Heart right ventricle (tissue), 16 donors: ENCODE measurements at places on chromosomes 7 and 10. TPM values are rescaled to one million over a fixed set of nuclear protein-coding genes. Genes with fewer than 3 reads are reported as not detected.

DNA sequence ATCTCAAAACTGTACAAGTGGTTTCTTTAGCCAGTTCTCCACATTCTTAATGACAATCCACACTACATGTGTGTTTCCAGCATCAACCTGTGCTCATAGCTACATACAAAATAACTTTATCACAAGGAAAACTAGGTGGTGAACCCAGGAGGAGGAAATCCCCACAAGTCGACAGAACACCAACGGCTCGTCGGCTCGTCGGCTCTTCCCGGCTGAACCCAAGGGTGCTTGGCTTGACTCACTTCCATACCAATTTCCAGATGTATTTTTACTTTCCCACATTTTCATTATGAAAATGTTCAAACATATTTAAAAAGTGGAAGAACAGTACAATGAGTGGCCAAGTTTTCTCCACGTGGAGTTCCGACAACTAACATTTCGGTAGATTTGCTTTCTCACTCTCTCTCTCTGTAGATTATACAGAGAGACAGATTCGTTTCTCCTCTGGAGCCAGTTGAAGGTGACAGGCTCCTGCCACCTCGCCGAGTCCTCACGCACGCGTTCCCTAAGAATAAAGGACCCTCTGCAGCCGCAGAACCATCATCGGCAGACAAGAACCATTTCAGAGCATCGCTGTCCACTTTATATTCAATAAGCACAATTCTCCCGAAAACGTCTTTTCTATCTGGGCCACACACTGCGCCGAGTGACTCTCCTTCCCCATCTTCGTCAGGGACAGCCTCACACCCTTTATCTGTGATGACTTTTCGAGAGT lies 53.3 kb downstream of the DIP2C start:
- H3K27ac ChIP-seq, result no peak overlapping the region
- H3K4me3 ChIP-seq, result no peak overlapping the region
- H3K4me1 ChIP-seq, result peaks cover 14% of the 10 kb centered on the region
- no peaks in the 10 kb centered on the region for H3K36me3 ChIP-seq
- no peaks in the 10 kb centered on the region for H3K27me3 ChIP-seq

DNA sequence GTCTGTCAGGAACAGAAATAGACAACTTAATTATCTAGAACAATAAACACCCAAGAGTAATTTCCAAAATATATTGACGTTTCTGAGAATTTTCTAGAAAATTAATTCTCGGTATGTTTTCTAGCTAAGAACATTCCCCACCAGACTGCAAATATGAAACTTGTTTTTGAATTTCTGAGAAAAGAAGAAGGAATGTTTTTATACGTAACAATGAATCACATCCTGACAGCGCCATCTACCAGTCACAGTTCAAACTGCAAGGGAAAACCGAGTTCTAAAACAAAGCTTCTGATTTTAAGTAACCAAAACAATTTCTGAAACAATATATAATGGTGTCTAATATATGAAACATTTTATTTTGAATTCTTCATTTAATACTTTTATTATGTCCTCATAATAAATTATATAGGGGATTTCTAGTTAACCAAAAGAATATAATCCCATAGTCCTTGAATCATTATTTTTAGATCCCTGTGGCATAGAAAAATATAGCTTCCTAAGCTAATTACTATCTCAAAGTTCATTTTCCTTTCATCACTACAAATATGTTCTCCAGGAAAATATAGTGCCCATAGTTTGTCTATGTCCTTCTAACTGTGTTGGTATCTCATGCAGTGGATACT lies 34.5 kb upstream of the MEOX2 start:
- no peaks in the 10 kb centered on the region for H3K27me3 ChIP-seq
- H3K4me1 ChIP-seq, result peaks cover 4% of the 10 kb centered on the region
- peak; percentile 52 for DNase-seq
- no peaks in the 10 kb centered on the region for H3K36me3 ChIP-seq
- no peak overlapping the region for H3K4me3 ChIP-seq
- no peak overlapping the region for H3K27ac ChIP-seq

DNA sequence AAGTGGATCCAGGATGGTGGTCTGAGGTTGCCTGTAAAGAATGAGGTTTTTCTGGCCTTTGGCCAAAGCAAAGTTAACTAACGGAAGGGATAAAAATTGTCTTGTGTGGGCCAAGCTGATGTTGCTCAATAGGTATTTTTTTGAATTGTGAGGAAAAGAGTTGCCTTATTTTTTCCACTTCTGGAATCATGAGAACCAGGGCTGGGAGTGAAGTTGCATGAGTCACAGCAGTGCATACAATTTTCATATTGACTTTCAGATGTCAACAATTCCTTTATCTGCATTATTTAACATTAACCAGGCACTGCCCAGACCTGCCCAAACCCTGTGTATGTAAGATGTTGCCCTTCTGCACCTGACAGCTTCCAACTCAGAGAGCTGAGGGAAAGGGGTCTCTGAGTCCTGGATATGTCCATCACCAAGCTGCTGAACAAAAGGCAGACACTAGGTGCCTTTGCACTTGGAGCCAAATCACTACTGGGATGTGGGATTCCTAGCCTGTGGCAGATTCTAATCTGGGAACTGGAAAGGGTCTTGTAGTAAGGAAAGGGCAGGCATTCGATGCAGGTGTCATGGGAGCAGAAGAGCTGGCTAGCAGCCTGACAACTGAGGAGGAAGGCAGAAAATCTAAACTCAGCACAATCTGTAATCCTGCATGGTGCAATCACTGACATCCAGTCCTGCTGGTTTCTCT lies 52.3 kb upstream of the SLC35B4 start:
- H3K4me3 ChIP-seq, result no peak overlapping the region
- no peaks in the 10 kb centered on the region for H3K4me1 ChIP-seq
- H3K36me3 ChIP-seq, result no peaks in the 10 kb centered on the region
- H3K27me3 ChIP-seq, result peaks cover 25% of the 10 kb centered on the region
- no peak overlapping the region for H3K27ac ChIP-seq
- no peak for DNase-seq

GRCh38 chr7:16040346-16040745 lies 353.9 kb upstream of the MEOX2 start:
- no peaks in the 10 kb centered on the region for H3K36me3 ChIP-seq
- H3K27ac ChIP-seq, result no peak overlapping the region
- H3K4me1 ChIP-seq, result no peaks in the 10 kb centered on the region
- no peaks in the 10 kb centered on the region for H3K27me3 ChIP-seq
- no peak overlapping the region for H3K4me3 ChIP-seq
- no peak for DNase-seq

GRCh38 chr7:85153715-85154114 lies 33.1 kb downstream of the SEMA3D start:
- no peaks in the 10 kb centered on the region for H3K4me1 ChIP-seq
- H3K4me3 ChIP-seq, result no peak overlapping the region
- H3K27ac ChIP-seq, result no peak overlapping the region
- no peaks in the 10 kb centered on the region for H3K36me3 ChIP-seq
- no peak for DNase-seq

DNA sequence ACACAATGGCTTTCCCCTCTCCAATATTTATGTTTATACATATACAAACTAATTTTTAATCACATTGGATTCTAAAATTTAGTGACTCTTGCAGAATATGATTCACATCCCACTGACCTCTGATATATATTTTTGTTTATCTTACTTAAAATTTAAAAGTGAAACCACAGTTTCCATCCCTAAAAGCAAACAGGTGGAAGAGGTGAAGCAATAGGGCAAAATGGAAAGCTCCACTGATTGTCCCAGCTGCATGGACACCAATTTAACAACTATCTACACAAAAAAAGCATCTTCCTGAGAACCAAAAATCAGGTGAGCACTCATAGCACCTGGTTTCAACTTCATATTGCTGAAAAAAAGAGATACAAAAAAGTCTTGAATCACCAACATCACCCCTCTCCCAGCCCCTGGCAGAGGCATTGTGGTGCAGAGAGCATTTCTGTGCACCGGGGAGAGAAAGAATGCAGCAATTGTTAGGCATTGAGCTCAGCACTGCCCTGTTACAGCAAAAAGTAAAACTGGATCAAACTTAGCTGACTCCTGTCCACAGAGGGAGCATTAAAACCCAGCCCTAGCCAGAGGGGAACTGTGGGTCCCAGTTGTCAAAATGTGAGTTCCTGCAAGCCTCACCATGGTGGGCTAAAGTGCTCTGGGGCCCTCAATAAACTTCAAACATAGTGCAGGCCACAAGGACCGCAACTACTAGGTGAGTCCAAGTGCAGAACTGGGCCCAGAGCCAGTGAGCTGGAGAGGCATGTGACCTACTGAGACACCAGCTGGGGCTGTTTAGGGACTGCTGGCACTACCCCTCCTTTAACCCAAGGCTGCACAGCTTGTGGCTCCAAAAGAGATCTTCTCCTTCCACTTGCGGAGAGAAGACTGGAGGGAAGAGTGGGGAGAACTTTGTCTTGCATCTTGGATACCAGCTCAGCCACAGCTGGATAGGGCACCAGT lies 92.1 kb downstream of the SIRT1 start:
- peaks cover 13% of the 10 kb centered on the region for H3K4me1 ChIP-seq
- peaks cover 95% of the 10 kb centered on the region for H3K36me3 ChIP-seq
- H3K27me3 ChIP-seq, result no peaks in the 10 kb centered on the region

DNA sequence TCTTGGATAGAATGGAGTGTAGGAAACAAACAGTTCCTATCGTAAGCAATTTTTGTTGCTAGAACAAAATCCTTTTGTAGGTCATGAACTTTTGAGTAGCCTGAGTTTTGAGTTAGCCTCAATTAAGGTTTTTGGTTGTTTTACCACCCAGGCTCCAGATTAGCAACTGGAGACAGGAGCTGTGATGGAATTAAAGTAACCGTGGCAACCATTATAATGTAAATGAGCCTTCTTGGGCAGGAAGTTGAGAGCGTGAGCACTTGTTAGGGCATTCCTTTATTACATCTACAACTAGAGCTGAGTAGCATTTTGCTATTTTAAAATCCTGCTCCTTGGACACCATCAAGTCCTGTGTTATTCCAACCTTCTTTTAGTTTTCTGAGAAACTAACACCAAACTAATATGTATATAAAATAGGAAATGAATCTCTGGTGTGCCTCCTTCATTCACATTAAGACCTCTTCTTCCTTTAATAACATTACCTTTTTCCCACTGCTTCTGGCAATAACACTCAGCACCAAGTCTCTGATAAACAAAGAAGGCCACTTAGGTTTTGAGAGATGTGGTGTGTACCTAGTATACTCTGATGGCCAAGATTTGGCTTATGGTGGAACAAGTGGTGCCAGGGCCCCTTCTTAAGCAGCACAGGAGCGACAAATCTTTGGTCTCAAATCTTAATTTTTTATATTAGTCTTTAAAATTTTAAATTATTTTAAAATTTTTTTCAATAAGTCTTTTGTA lies 34.0 kb downstream of the AHCYL2 start:
- H3K4me3 ChIP-seq, result no peak overlapping the region
- no peaks in the 10 kb centered on the region for H3K36me3 ChIP-seq
- no peaks in the 10 kb centered on the region for H3K4me1 ChIP-seq
- no peak for DNase-seq
- no peak overlapping the region for H3K27ac ChIP-seq

GRCh38 chr7:87479951-87480350 lies 4.5 kb upstream of the ABCB4 start:
- no peak for DNase-seq
- no peak overlapping the region for H3K4me3 ChIP-seq
- no peak overlapping the region for H3K27ac ChIP-seq
- H3K27me3 ChIP-seq, result peaks cover 13% of the 10 kb centered on the region
- no peaks in the 10 kb centered on the region for H3K36me3 ChIP-seq

- H3K4me1 ChIP-seq, result no peaks in the 10 kb centered on the region
- H3K36me3 ChIP-seq, result peaks cover 4% of the 10 kb centered on the region
- DNase-seq, result peak; percentile 48
- H3K27ac ChIP-seq, result no peak overlapping the region
Measured at GRCh38 chr10:71351628-71352319, 32.7 kb downstream of the SLC29A3 start.

- peak overlapping the region; percentile 52 for H3K27ac ChIP-seq
- H3K27me3 ChIP-seq, result no peaks in the 10 kb centered on the region
- peak; percentile 26 for DNase-seq
- peaks cover 13% of the 10 kb centered on the region for H3K4me1 ChIP-seq
Measured at GRCh38 chr7:15801551-15801950, 115.1 kb upstream of the MEOX2 start.

- no peak overlapping the region for H3K27ac ChIP-seq
- H3K4me3 ChIP-seq, result no peak overlapping the region
- no peak for DNase-seq
- H3K4me1 ChIP-seq, result no peaks in the 10 kb centered on the region
- H3K36me3 ChIP-seq, result no peaks in the 10 kb centered on the region
- no peaks in the 10 kb centered on the region for H3K27me3 ChIP-seq
Measured at GRCh38 chr7:20470726-20471125, 140.0 kb downstream of the ITGB8 start.

GRCh38 chr7:22949221-22949620 lies 64.7 kb downstream of the HYCC1 start:
- no peak overlapping the region for H3K27ac ChIP-seq
- H3K36me3 ChIP-seq, result no peaks in the 10 kb centered on the region
- H3K4me3 ChIP-seq, result no peak overlapping the region
- H3K27me3 ChIP-seq, result no peaks in the 10 kb centered on the region

GRCh38 chr10:49751216-49751615 lies 10.9 kb downstream of the OGDHL start:
- H3K36me3 ChIP-seq, result no peaks in the 10 kb centered on the region
- no peak overlapping the region for H3K4me3 ChIP-seq
- H3K27ac ChIP-seq, result no peak overlapping the region
- DNase-seq, result no peak
- H3K27me3 ChIP-seq, result no peaks in the 10 kb centered on the region

GRCh38 chr10:98144985-98145384 lies 10.5 kb downstream of the R3HCC1L start:
- H3K36me3 ChIP-seq, result no peaks in the 10 kb centered on the region
- no peaks in the 10 kb centered on the region for H3K4me1 ChIP-seq
- no peak overlapping the region for H3K27ac ChIP-seq

The HMX2 gene
- not detected for total RNA-seq

The ATG9B gene
- 0.10 TPM for total RNA-seq

The CNPY1 gene
- not detected for total RNA-seq

The ANKRD7 gene
- total RNA-seq, result 0.40 TPM

The SSBP1 gene
- 97.4 TPM for total RNA-seq

The CTAGE4 gene
- not detected for total RNA-seq

The ABCB4 gene
- 11.0 TPM for total RNA-seq

The KIF20B gene
- 3.0 TPM for total RNA-seq

The CPN1 gene
- total RNA-seq, result not detected

The SYT15B gene
- 0.25 TPM for total RNA-seq
